ENCODE measurements at places on chromosomes 2 and 18.
A peak's percentile ranks its signal among the peaks of the same experiment; 100 is the strongest.

GRCh38 chr2:236369661-236370062, 105.5 kb upstream of the ASB18 start:
- DNase-seq = no peak

- no peak for DNase-seq
Measured at GRCh38 chr2:134368009-134368817, 114.3 kb downstream of the MGAT5 start.

DNA sequence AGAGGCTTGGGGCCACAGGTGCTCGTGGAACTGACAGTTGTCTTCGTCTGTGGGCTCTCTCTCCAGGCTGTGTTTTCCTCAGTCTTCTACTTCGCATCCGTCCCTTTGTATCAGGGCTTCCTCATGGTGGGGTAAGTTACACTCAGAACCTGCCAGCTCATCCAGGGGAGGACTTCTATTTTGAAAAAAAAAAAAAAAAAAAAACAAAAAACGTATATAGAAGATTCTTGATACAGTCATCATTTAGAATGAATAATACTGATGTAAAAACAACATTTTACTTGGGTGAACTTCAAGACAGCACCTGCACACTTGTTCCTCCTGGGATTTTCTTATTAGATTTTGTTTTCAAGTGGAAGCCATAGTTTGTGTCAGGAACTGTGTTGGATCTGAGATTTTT, 47.7 kb upstream of the NFATC1 start:
- DNase-seq = no peak

DNA sequence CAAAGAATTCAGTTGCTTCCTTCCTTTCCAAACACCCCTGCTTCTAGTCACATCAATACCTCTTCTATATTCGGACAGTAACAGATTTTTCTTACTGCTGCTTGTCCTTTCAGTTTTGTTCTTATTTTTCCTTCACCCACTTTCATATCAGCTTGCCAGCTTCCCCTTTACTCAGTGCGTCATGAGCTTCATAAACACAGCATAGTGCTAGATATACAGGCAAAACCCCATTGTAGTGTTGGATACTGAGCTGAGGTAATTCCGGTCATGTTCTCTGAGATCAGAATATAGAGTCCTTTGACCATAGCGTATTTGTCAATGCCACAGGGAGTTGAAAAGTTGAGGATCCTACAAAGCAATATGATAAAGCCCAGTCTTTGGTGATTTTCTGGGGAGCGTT, 2.4 kb downstream of the FARP2 start:
- DNase-seq = no peak

DNA sequence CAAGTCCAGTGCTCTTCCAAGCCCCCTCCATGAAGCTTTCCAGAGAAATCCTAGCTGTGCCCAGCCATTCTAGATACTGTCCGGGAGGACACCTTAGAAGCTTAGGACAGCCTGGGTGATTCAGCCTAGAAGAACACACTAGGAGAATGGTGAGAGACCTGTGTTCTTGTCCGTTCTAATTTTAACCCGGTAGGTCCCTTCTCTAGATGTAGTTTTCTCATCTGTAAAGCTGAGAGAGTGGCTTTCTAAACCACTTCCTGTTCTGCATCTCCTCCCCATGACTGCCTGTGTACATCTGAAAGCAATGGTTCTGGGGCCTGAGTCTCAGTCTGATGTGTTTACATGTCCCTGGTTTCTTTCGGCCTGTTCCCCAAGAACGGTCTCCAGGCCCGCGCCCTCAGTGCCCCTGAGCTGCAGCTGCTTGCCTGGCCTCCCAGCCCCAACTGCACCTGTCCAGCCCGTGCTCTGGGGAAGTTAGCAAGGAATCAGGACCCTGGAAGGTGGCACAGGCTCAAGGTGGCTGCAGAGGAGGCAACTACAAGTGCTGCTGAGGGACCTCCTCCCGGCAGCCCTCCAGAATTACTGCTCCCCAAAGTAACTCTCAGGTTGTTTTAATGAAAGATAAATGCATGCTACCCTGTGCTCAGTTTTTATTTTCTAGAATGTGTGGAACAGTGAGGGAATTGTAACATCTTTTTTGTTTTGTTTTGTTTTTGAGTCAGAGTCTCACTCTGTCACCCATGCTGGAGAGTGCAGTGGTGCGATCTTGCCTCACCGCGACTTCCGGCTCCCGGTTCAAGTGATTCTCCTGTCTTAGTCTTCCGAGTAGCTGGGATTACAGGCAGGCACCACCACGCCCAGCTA, 105.9 kb downstream of the LBH start:
- peak; percentile 25 for DNase-seq

- no peak for DNase-seq
Measured at GRCh38 chr2:111169924-111170323, 49.2 kb downstream of the BCL2L11 start.

Data from activated T-helper 1 cell treated with Interleukin-2 at 50 U/mL for 16 hours (primary cell).